Testis (tissue), 5 donors: ENCODE measurements at places on chromosomes 1 and 21. TPM values are rescaled to one million over a fixed set of nuclear protein-coding genes. Genes with fewer than 3 reads are reported as not detected.

CFHR5 gene
- 0.24 TPM for total RNA-seq

VWA5B1 gene
- 23.0 TPM for total RNA-seq

TPM3 gene
- 290 TPM for total RNA-seq

CITED4 gene
- 79.0 TPM for total RNA-seq

LACTBL1 gene
- total RNA-seq: 0.50 TPM

MPL gene
- 0.56 TPM for total RNA-seq

F11R gene
- 34.5 TPM for total RNA-seq

XKR8 gene
- total RNA-seq: 10.9 TPM

DCDC2B gene
- total RNA-seq: 0.81 TPM

PARK7 gene
- 129 TPM for total RNA-seq

S100A5 gene
- total RNA-seq: 1.3 TPM

BSND gene
- 0.19 TPM for total RNA-seq

CYP4B1 gene
- 6.1 TPM for total RNA-seq

CFHR1 gene
- not detected for total RNA-seq
